Skeletal muscle cell (primary cell): ENCODE measurements at places on chromosomes 7 and 10.

DNA sequence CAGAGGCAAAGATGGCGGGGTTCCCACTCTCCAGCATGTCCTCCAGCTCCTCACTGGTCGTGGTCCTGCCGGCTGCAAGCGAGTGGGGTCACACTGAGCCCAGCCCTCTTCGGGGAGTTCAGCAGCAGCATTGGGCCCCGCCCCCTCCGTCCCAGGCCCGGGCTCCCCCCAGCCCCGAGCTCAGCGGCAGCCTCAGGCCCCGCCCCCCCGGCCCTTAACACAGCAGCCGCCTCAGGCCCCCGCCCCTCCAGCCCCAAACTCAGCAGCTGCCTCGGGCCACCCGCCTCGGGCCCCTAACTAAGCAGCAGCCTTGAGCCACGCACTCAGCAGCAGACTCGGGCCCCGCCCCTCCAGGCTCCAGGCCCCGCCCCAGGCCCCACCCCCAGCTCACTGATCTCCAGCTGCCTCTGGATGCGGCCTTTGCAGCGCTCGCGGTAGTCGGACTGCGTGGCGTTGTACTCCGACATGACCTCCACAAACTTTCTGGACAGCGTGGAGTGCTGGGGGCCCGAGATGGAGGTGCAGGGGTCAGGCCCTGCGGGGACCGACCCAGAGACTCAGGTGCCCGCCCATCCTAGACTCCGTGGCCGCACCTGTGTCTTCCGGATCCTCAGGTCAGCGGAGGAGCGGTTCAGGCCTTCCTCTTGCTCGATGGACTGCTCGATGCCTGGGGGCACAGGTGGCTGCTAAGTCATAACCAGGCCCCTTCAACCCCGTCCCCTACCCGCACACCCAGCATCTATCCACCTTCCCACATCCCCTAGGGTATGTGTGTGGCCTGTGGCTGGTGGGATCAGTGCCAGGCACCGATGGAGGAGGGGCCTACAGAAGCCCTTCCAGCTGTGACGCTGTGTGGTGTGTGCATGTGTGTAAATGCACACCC, 15.5 kb downstream of the STX1A start:
- no peak for DNase-seq

GRCh38 chr7:55588976-55589604, 16.8 kb upstream of the VOPP1 start:
- DNase-seq = no peak

- DNase-seq = no peak
Observed at GRCh38 chr7:36190447-36191291, 37.6 kb downstream of the EEPD1 start.

DNA sequence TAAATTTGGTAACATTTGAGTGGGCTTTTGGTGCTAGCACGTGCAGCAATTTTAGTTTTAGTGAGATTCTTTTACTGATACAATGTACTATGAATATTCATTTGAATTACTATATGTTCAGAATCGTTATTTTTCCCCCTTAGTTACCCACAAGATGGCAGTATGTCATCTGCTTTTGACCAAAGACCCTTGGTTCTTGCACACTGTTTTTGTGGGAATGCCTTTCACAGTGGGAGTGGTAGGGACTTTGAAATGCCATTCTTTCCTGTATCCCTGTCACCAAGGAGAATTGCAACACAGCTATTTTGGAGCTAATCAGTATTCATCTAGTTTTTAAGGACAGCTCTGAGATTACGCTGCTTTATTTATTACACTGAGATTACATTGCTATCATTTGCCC, 40.6 kb downstream of the SEC23IP start:
- DNase-seq = no peak

DNA sequence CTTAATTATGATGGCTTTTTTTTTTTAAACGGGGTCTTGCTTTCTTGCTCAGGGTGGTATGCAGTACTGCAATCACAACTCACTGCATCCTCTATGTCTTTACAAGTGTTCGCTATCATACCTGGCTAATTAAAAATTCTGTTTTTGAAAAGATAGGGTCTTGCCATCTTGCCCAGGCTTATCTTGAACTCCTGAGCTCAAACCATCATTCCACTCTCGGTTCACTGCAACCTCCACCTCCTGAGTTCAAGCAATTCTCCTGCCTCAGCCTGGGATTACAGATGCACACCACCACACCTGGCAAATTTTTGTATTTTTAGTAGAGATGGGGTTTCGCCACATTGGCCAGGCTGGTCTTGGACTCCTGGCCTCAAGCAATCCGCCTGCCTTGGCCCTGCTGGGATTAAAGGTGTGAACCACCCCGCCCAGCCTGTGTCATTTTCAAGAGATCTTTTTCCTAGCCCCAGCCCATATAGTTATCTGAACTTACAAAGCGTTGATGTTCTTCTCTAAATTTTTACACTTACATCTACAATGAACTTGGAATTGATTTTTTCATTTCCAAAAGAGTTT, 6.0 kb downstream of the HNRNPF start:
- DNase-seq = no peak

DNA sequence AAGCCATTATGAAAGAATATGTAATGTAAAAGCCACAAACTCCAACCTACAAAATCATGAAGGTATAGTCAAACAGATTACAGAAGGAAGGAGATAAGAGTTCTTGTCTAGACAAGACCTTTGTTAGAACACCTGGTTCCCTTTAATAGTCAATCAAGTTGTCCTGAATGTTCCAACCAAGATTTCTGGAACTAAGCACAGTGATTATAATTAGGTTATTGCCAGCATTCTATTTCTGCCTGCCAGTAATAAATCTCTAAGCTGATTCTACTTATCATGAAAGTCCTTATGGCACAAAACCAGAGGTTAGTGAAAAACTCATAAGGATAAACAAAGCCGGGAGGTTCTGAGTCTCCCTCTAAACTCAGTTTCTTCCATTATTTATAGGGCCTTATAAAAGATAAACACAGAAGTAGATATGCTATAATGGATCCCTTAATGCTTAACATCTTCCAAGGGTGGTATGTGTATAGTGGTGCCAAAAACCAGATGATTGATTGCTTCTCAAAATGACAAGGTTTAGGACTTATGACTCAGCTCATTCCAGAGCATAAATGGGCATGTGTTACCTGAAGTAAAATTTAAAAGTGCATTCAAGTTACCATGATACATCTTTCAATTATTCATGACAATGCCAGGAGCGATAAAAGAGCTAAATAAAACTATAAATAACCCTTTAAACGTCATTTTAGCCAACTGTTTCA, 237.2 kb downstream of the CSTF2T start:
- DNase-seq = no peak

DNA sequence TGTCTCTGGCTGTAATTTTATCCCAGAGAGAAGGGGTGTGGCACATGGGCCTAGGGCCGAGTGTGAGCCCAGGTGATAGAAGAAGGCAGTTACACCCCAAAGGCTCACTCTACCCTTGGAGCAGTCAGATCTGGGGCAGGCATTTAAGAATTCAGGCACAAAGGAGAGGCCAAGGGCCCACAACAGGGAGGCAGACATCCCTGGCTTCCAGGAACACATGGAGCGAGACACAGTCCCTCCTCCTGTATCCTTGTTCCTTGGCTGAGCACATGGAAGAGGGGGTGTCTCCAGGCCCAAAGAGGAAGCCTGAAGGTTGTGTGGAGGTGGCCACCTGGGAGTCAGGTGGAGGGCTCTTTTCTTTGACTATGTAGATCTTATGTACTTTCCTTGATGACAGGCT, 286.2 kb downstream of the RPS24 start:
- no peak for DNase-seq

DNA sequence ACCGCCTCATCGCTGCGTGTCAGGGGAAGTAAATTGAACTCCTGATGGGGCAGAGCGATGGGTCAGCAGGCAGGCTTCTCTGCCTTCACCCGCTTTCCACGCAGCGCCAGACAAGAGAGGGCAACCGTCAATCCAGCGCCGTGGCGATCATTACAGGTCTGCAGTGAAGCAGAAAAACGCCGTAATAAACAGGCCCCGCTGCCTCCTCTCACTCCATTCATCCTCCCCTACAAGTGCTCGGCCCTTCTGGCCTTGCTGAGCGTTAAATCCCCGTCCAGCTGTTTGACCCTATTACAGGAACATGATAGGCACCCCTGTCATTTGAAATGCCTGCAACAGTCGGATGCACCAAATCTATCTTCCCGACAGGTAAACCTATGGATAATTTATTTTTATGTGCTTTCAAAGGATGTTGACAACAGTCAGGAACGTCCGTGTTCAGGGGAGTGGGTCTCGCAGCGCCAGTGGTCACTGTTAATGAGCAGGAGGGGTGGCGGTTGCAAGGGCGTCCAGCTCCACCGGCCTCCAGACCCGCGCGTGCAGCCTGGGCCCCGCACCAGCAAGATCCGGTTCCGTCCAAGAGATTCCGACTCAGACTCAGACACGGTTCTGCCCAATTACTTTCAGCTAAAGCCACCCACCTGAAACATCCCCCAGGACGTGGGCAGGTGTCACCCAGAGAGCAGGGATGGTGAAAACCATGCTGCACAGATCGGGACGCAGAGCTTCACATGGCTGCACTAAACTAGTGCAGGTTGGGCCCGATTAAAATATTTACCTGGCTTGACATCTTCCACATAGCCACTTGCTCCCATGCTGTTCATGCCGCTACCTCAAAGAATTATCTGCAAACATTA, 508.0 kb upstream of the MGMT start:
- no peak for DNase-seq

GRCh38 chr7:51273360-51273759, 43.2 kb downstream of the COBL start:
- no peak for DNase-seq

- DNase-seq = no peak
Observed at GRCh38 chr10:123377883-123378282, 223.7 kb downstream of the BUB3 start.

DNA sequence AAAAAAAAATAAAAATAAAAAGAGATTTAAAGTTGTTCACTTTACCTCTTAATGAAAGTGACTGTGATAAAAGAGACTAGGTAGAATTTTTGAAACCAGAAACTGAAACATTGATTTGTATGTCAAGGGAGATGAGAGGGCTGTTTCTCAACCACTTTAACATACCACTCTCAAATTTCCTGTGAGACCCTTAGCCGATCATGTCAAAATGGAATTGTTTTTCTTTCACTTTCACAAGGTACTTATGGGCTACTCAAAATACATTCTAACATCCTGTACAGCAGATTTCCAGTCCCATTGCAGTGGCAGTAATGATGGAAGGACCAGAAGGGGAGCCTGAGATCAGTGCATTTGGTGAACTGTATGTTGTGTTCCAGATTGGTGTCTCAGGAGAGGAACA, 261.2 kb downstream of the PPP1R3A start:
- no peak for DNase-seq

GRCh38 chr10:129049501-129049900, 417.5 kb upstream of the MGMT start:
- DNase-seq = no peak

DNA sequence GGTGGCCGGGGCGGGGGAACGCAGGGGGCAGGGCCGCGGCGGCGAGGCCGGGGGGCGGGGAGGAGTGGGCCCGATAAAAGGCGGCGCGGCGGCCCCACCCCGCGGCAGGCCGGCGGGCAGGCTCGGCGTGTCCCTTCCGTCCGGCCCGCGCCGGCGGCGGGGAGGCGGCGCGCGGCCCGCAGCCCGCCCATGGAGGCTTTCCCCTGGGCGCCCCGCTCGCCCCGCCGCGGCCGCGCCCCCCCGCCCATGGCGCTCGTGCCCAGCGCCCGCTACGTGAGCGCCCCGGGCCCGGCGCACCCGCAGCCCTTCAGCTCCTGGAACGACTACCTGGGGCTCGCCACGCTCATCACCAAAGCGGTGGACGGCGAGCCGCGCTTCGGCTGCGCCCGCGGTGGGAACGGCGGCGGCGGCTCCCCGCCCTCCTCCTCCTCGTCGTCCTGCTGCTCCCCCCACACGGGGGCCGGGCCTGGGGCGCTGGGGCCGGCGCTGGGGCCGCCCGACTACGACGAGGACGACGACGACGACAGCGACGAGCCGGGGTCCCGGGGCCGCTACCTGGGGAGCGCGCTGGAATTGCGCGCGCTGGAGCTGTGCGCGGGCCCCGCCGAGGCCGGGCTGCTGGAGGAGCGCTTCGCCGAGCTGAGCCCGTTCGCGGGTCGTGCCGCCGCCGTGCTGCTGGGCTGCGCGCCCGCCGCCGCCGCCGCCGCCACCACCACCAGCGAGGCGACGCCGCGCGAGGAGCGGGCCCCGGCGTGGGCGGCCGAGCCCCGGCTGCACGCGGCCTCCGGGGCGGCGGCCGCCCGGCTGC, at the start of gene NANOS1:
NANOS1 (plus strand) TSS at position 102 of the 808 bp plus-strand sequence; CDS start at position 190, 88 bp downstream.
- DNase-seq = no peak

- no peak for DNase-seq
Observed at GRCh38 chr10:5606321-5606720, 60.1 kb downstream of the ASB13 start.

DNA sequence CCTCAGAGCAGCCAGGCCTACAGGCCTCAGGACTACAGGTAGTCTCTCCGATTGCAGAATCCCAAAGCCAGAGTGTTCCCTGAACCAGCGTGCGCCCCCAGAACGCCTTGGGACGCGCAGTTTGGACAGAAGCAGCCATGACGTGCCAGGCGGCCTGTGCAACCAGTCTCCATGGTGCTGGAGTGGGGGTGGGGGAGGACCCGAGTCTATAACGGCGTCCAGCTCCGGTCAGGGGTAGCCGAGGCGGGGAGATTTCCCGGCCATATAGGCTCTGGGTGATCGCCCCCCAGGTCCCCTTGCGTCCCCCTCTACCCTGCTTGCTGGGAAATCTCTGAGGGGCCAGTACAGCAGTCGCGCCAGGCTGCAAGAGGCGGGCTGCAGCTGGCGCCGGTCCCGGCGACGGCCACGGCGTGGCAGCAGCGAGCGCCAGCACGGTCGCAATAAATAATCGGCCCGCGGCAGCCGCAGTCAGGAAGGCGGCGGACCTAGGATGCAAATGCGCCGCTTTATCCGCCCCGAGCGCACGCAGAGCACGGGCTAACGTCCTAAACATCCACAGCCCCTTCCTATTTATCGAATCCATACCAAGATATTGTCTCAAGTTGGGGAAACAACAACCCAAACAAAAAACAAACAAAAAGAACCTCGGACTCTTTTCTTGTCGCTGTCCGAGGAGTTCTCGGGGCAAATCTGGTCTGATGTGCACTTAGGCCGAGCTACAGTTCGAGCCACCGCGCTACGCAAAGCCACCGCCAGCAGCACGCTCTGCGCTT, 1.6 kb downstream of the HOXA3 start:
- no peak for DNase-seq

DNA sequence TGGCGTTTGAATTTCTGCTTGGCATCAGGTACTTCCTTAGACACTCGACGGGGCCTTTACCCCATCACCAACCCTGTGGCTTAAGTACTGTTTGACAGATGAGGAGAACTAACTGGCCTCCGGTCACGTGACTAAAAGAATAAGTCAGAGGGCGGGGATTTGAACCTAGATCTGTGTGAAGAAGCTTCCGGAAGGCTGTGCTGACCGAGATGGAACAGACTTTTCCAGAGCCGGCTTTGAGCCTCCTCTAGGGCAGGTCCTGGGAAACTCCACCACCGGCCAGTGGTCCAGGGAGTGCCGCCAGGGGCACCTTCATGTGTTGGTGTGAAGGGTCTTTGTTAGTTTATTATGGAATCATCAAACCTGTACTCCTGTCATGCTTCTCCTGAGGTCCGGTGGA, 26.9 kb downstream of the CAMK1D start:
- no peak for DNase-seq

GRCh38 chr10:108709927-108710722, 1213.2 kb downstream of the XPNPEP1 start:
- no peak for DNase-seq

- no peak for DNase-seq
Observed at GRCh38 chr10:119701861-119702260, 24.0 kb upstream of the INPP5F start.
